ENCODE measurements at places on chromosomes 4 and X.

DNA sequence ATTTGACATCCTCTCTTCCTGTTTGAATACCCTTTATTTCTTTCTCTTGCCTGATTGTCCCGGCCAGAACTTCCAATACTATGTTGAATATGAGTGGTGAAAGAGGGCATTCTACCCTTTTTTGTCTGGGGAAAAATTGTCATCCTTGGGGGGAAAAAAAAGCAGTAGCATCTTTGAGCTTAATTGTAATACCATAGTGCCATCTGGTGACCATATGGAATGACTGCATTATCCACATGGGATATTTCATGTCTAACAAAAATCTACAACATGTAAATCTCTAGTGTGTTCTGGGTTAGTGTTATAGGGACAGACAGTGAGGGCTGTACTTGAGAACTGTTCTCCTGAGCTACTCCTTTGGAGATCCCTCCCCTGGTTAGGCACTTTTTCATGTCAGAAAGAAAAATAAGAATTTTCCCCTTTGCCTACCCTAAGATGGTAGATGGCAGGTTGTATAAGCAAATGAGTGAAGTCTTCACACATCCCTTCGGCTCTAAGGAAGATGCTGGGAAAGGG lies 26.0 kb downstream of the CAPN6 start:
- DNase-seq, result peak; percentile 9

GRCh38 chrX:16123222-16123786 lies at the start of gene GRPR:
Gene GRPR, plus strand, starts transcription at chrX:16123565. Its CDS starts 389 bp downstream, at chrX:16123954.
- peak; percentile 41 for DNase-seq

DNA sequence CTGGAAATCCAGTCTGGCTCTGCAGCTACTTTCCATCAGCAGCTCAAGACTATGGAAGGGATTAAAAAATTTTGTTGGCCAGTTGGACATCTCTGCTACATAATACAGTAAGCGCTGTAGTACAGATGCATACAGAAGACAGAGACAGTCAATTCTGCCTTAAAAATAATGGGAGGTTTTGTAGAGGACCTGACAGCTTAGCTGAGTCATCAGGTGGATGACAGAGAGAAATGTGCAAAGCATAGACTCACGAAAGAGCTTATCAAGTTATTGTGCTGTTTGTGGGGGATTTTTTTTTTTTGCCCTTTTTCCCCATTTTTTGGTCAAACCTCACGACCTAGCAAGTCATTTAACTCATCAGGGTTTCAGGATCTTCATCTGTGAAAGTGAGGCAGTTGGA lies 149.0 kb upstream of the SCML1 start:
- DNase-seq, result no peak

GRCh38 chrX:323721-324628 lies 5.4 kb upstream of the GTPBP6 start:
- DNase-seq, result no peak

- DNase-seq, result no peak
Observed at GRCh38 chrX:103839404-103839803, 7.3 kb upstream of the RAB9B start.
